Stimulated activated CD8-positive, alpha-beta memory T cell treated with anti-CD3 and anti-CD28 coated beads, Interleukin-7, amount 100 ng/mL, for 48 hours (primary cell): ENCODE measurements at places on chromosomes 1 and 21.

DNA sequence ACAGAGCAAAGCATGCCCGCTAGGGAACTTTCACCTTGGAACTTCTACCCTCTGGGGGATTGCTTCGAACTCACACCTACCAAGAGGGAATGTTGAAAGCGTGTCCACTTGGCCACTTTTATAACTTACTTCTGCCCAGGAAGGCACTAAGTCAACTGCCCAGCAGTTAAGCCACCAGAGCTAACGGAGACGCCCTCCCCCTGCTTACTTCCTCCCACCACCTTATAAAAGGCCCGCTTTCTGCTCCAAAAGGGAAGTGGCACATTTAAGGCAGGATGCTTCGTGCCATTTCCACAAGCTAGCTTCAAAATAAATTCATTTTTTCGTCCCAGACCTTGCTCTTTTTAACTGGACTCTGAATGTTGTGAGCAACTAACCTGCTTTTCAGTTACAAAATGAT is 3.2 kb upstream of the AK2 start:
- DNase-seq = no peak

GRCh38 chr21:38249256-38249655 is 7.5 kb upstream of the KCNJ15 start:
- DNase-seq = no peak

GRCh38 chr21:29604076-29604475 is 305.4 kb downstream of the BACH1 start:
- DNase-seq = no peak

- DNase-seq = no peak
Observed at GRCh38 chr21:44897326-44898010, 23.2 kb downstream of the ITGB2 start.

DNA sequence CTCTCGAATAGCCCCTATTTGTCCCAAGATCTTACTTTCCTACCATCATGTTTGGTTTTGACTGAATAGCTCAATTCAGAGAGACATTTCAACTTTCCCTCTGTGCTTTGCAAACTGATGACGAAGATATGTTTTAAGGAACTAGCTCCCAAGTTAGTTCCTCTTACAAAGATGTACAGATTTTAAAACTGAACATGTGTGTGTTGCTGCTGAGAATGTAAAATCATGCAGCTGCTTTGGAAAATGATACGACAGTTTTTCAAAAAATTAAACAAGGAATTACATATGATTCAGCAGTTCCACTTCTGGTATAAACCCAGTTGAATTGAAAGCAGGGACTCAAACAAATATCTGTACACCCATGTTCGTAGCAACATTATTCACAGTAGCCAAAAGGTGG is 33.6 kb downstream of the KIF26B start:
- DNase-seq = no peak

DNA sequence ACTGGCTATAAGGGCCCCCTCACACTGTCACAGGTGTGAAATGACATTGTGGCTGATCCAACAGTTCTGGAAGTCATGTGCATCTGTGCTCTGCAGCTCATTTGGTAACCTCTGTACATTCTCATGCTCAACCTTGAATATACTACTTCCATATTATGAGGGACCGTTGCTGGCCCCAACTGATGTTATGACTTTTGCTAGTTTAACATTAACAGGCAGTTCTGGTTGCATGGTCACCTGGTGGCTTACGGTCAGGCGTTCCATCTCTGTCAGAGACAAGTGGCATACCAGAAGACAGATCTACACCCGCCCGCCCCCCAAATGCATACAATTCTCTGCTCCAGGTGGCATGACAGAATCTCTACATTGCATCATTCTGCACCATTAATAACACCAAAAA is 6.0 kb upstream of the DIP2A start:
- no peak for DNase-seq

GRCh38 chr1:5917281-5917590 is 75.0 kb downstream of the NPHP4 start:
- DNase-seq = no peak

- no peak for DNase-seq
Observed at GRCh38 chr1:198937231-198938031, 298.6 kb downstream of the PTPRC start.

GRCh38 chr1:44926311-44926781 is 60.0 kb downstream of the EIF2B3 start:
- no peak for DNase-seq

- DNase-seq = no peak
Observed at GRCh38 chr1:220956501-220957232, 77.4 kb downstream of the HLX start.

GRCh38 chr1:217012659-217013058 is 289.4 kb upstream of the ESRRG start:
- no peak for DNase-seq

GRCh38 chr1:209742409-209743144 is 13.3 kb upstream of the TRAF3IP3 start:
- DNase-seq = no peak

GRCh38 chr1:41286992-41287391 is 44.9 kb upstream of the SCMH1 start:
- DNase-seq = no peak

- DNase-seq = peak; percentile 34
Observed at GRCh38 chr1:21782349-21782867, 541 bp downstream of the USP48 start.

DNA sequence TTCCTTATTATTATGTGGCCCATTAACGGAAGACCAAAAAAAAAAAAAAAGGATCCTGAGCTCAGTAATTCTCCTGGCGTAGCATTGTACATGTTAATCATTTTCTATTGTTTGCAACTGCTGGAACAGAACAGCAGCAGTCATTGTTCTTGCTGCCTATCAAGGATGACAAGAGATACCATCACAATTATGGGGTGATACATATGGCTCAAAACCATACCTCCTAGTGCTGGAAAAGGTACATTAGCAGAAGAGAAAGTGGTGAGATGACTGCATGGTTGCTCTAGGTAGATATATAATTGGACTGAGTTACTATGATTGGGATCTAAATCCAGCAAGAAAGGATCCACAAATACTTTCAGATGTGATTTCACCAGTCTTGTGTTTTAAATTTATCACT is 13.3 kb upstream of the TLR5 start:
- no peak for DNase-seq

DNA sequence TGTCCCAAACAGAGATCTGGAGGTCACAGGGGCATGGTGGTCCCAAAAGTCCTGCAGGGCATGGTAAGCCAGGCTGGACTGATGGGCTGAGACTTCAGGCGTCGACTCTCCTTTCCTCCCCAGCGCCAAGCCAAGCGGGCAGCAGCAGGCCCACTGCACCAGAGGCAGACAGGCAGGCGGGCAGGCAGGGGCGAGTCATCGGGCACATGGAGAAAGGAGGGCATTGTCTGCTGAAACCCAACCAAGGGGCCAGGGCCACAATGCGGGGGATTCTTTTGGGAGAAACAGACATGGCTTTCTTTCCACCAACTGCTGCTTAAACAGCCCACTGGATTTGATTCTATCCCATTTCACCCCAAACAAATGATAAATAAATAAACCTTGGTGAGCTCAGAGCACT is 46.2 kb downstream of the TRABD2B start:
- DNase-seq = no peak

DNA sequence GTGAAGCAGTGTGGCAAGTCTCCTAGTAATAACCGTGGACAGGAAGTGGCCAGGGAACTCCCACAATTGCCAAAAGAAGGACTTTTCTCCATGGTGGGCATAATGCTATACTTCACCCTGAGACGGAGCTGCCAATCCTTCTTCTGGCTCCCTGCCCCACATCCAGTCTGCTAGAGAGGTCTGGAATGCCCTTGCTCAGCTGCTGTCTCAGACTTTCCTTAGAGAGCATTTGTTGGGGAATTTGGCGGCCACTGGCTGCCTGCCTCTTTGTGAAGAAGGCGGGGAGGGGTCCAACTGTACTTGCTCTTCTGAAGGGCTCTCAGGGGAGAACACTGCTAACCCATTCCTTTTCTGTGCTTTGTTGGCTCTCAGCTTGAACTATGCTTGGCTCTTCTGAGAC is 123.7 kb upstream of the EDN2 start:
- no peak for DNase-seq

- no peak for DNase-seq
Observed at GRCh38 chr1:207649210-207649753, 4.3 kb downstream of the CR1L start.

GRCh38 chr1:23249787-23250454 is 32.6 kb upstream of the HTR1D start:
- no peak for DNase-seq

DNA sequence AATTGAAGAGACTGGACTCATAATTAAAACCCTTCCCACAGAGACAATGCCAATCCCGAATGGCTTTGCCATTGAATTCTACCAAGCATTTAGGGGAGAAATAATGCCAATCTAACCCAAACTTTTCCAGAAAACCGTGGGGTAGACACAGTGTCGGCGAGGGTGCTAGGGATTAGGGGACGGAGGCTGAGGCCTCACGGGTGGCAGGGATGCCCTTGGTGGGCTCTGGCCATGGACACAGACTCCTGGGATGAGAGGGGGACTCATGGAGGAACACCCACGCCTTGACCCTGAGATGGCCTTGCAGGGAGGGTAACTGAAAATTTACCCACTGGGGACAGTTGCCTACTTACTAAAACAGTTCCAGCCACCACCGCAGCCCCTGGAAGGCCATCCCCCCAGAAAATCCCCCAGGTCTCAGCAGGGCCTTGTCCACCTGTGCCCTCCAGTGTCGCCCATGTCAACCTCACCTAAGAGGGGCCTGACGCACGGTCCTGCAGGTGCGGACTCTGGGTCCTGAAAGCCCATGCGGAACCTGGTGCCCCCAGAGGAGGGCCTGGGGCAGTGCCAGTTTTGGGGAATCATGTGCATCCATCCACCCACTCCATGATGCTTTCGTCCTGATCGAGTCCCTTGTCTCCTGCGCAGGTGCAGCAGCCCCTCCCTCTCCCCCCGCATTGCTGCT is 1.9 kb downstream of the KRTAP10-5 start:
- DNase-seq = no peak

- DNase-seq = no peak
Observed at GRCh38 chr1:212242288-212242984, 42.8 kb upstream of the PPP2R5A start.

DNA sequence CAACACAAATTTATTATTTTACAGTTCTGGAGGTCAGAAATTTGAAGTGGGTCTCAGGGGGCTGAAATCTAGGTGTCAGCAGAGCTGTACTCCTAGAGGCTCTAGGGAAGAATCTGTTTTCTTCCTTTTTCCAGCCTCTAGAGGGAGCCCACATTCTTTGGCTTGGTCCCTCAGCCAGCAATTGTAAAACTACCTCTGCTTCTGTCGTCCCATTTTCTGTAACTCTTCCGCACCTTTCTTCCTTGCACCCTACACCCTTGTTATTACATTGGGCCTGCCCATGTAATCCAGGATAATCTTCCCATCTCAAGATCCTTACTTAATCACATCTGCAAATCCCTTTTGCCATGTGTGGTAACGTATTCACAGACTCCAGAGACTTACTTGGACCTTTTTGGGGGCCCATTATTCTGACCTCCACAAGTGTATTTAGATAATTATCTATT is 24.8 kb upstream of the THEM4 start:
- DNase-seq = no peak

GRCh38 chr1:38208716-38209632 is 162.4 kb upstream of the POU3F1 start:
- DNase-seq = no peak

GRCh38 chr1:170461762-170462384 is 70.1 kb upstream of the GORAB start:
- no peak for DNase-seq

DNA sequence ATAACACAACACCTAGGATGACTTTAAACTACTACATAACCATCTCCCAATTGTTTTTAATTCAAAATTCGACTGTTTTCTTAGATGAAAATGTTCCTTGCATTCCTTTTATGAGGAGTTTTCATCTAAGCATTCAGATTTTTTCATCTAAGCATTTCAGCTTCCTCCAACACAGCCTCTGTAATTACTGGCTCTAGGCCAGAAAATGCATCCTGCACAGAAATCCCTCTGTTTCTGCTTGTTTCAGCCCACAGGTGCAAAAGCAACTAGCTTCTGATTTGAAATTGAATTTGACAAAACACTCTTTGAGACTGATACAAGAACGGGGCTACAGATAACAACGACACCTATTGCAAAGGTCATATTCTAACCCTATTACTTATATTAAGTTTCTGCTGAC is 90.4 kb downstream of the RGS21 start:
- no peak for DNase-seq

- no peak for DNase-seq
Observed at GRCh38 chr21:19224090-19224489, 820.5 kb upstream of the TMPRSS15 start.

DNA sequence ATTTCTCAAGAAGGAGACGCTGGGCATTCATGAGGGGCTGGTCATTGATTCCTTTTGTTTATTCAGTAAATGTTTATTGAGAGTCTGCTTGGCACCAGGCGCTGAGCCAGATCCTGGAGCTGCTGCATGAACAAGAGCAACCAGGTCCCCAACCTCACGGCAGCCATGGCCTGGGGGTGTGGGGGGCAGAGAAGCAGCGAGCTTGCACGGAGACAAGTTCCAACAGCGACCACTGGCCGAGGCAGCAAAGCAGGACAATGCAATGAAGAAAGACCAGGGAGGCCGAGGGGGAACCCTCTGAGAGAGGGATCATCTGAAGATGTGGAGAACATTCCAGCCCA is 7.5 kb downstream of the KCNAB2 start:
- DNase-seq = no peak

DNA sequence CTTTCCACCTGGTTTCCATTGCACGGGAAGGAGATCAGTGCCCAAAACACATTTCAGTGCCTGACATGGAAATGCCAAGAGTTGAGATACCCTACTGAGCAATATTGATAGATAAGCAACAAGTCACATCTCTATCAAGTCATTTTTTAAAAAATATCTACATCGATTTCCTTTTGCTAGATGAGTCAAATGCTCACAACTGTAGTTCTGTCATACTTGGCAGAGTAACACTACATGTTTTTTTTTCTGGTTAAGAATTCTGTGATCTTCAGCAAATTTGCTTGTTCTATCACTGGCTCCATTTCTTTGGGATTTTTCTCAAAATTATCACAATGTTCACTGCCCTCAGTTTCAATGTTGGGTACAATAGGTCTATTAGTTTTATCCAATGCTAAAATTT is 145.4 kb downstream of the ZC3H11B start:
- DNase-seq = no peak

GRCh38 chr1:49424782-49425181 is 599.0 kb downstream of the AGBL4 start:
- DNase-seq = no peak

GRCh38 chr1:6345009-6345408 is 48.6 kb downstream of the ACOT7 start:
- no peak for DNase-seq

DNA sequence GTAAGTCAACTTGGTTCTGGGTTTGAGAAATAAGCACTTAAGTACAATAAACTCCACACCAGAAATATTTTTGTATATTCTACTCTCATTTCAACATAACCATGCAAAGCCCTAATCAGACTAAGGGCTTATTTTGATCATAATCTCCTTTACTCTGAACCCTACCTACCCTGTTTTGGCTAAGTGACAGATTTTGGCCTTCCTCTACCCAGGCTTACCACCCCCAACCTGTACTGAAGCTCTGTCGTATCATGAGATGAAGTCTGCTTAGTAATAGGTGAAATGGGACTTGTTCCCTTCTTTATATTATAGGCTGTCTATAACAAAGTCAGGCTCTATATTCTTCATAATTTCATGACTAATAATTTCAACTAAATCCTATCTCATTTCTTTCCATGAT is 135.5 kb downstream of the RERE start:
- DNase-seq = no peak
